ENCODE measurements at places on chromosomes 5 and 9. TPM values are rescaled to one million over a fixed set of nuclear protein-coding genes. Genes with fewer than 3 reads are reported as not detected.

The TMED7 gene
- polyA plus RNA-seq, result 26.0 TPM

The ACER2 gene
- polyA plus RNA-seq, result 0.85 TPM

The SH2D3C gene
- polyA plus RNA-seq, result 76.1 TPM

The TMEM171 gene
- not detected for polyA plus RNA-seq

The AFF4 gene
- 28.5 TPM for polyA plus RNA-seq

The CDH18 gene
- not detected for polyA plus RNA-seq

The EQTN gene
- polyA plus RNA-seq, result 0.35 TPM

The SHC3 gene
- polyA plus RNA-seq, result not detected

The SLC30A5 gene
- 25.9 TPM for polyA plus RNA-seq

The ANKRD34B gene
- polyA plus RNA-seq, result not detected

The PDE8B gene
- polyA plus RNA-seq, result not detected

The RAB3C gene
- 1.7 TPM for polyA plus RNA-seq

The C7 gene
- polyA plus RNA-seq, result not detected

The OR13C4 gene
- not detected for polyA plus RNA-seq

The SLC34A3 gene
- polyA plus RNA-seq, result not detected

The UBE2QL1 gene
- not detected for polyA plus RNA-seq

Measured in IgD-negative memory B cell (primary cell).